NCI-H748 treated with DMSO at 0.1 percent for 48 hours (cell line): ENCODE measurements at places on chromosomes 2 and 18.
A peak's percentile ranks its signal among the peaks of the same experiment; 100 is the strongest.

GRCh38 chr2:167279810-167280209, 391.5 kb downstream of the XIRP2 start:
- no peak for DNase-seq

GRCh38 chr2:3450385-3451010, 68.8 kb downstream of the ADI1 start:
- no peak for DNase-seq

GRCh38 chr2:101985101-101985792, 6.5 kb upstream of the IL1R2 start:
- no peak for DNase-seq

DNA sequence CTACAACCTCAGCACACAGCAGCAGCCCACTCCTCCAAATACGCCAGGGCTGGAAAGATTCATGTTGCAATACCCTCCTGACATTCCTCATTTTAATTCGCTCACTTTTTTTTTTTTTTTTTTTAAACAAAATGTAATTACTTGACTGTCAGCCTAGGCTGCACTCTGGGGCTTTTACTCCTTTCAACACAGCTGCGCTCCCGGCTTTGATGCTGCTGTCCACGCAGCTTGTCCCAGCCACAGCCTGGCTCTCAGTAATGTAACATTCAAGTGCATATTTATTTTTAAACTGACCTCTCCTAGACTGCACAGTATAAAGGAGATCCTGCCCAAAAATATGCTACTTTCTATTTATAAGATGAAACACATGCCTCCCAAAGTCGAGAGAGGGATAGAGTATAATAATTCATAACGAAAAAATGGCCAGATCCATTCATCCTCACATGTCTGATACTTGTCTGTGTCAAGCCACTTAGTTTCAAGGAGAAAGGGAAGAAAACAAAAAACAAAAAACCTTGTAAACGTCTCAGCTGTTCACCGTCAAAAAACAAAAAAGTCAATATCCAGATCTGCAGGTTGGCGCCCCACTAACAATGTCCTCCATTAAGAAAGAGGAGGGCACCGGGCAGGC, 949 bp downstream of the CDC42EP3 start:
- DNase-seq, result no peak

GRCh38 chr2:82254728-82255127, 1950.2 kb upstream of the LRRTM1 start:
- no peak for DNase-seq

- no peak for DNase-seq
Measured at GRCh38 chr2:113890253-113891235, 655 bp downstream of the ACTR3 start.

- DNase-seq, result no peak
Measured at GRCh38 chr18:63199743-63200241, 119.8 kb downstream of the BCL2 start.

DNA sequence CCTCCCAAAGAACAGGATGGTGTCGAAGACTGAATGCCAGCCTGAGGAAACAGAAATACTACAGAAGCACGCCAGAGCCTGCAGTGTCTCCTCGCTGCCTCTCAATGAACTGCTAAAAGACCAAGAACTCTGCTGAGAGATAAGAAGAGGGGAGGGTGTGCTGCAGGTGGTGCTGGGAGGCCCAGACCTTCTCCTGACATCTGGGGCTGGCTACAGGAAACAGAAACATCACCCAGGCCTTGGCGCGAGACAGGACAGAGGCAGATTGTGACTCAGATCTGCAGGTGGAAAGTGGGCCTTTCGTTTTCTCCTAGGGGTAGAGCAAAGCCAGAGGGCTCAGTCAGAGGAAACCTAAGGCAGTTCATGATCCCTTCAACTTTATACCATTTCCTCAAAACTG, 250.3 kb upstream of the TCF4 start:
- DNase-seq, result no peak

GRCh38 chr18:7764405-7764804, 197.3 kb downstream of the PTPRM start:
- no peak for DNase-seq

DNA sequence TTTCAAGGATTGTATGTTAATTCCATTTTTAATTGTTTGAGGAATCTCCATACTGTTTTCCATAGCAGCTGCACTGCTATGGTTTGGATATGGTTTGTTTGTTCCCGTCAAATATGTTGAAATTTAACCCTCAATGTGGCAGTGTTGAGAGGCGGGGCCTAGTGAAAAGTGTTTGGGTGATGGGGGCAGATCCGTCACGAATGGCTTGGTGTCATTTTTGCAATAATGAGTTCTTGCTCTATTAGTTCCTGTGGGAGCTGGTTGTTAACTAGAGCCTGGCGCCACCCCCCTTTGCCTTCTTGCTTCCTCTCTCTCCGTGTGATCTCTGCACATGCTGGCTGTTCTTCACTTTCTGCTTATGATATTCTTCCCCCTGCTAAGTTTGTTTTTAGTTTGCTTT, 71.4 kb upstream of the LDLRAD4 start:
- DNase-seq, result peak; percentile 89

- no peak for DNase-seq
Measured at GRCh38 chr18:8967573-8967972, 134.9 kb upstream of the NDUFV2 start.

- DNase-seq, result no peak
Measured at GRCh38 chr2:16244153-16244965, 304.0 kb downstream of the MYCN start.

- DNase-seq, result no peak
Measured at GRCh38 chr2:70513738-70514137, 39.9 kb downstream of the TGFA start.

DNA sequence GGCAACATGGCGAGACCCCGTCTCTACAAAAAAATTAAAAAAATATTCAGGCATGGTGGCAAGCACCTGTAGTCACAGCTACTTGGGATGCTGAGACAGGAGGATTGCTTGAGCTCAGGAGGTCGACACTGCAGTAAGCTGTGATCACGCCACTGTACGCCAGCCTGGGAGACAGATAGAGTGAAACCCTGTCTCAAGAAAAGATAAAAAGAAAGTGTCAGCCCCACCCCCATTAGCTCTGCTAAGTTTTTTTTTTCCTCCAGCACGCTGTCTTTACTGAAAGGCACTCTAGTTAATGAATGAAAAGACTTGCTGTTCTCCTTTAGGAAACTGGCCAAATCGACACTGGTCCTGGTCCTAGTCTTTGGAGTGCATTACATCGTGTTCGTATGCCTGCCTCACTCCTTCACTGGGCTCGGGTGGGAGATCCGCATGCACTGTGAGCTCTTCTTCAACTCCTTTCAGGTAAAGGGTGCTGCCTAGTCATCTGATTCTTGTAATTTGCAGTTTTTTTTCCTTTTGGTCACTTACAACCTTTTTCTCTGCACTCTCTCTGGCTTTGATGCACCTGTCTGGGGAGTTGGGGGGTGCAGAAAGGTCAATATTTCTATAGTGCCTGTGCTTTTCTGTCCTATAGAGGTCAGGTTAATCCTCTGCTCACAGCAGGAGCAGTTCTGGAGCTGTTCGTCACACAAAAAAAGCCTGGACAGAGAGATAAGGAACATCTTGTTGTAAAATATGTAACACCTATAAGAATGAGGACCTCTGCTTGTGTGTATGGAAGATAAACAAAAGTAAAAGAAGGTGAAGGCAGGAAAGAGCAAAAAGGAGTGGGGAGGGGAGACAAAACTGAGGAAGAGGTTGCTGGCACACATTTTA, 82.3 kb downstream of the PTH2R start:
- DNase-seq, result peak; percentile 78

- no peak for DNase-seq
Measured at GRCh38 chr18:56935434-56936040, 211.3 kb upstream of the BOD1L2 start.

GRCh38 chr2:27042159-27042661, 9.3 kb upstream of the AGBL5 start:
- DNase-seq, result no peak

DNA sequence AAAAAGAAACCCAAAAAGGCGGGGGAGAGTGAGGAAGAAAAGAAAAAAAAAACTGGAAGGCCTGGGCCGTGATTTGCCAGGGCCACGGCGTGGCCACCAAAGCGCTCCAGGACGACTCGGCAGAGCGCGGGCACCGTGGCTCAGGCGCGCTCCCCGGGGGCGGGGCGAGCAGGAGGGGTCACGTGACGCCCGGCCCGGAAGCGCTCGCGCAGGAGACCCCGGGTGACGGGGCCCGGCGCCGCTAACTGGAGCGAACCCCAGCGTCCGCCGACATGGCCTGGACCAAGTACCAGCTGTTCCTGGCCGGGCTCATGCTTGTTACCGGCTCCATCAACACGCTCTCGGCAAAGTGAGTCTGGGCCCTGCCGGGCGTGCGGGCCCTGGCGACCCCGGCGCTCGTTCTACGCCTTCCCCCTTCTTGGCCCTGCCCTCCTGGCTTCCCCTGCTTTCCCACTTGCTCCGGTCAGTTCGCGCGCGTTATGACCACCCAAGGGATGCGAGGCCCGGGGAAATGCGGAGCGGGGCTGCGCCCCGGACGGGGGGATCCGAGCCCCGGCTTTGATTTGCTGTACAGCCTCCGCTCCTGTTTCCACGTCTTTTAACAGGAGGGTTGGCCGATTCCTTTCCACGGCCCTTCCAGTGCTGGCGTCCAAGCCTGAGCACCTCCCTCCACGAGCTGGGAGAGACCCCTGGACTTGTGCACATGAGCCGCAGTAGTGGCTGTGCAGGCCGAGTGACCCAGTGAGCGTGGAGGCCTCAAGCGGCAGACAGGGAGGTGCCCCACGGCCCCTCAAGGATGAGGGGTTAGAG, at the start of gene SLC35F6:
TSS of gene SLC35F6 (plus strand) at position 207 of the 810 bp plus-strand sequence. CDS start at position 273, 66 bp downstream.
- peak; percentile 34 for DNase-seq

GRCh38 chr2:231190531-231191197, 7.8 kb upstream of the ARMC9 start:
- DNase-seq, result no peak

DNA sequence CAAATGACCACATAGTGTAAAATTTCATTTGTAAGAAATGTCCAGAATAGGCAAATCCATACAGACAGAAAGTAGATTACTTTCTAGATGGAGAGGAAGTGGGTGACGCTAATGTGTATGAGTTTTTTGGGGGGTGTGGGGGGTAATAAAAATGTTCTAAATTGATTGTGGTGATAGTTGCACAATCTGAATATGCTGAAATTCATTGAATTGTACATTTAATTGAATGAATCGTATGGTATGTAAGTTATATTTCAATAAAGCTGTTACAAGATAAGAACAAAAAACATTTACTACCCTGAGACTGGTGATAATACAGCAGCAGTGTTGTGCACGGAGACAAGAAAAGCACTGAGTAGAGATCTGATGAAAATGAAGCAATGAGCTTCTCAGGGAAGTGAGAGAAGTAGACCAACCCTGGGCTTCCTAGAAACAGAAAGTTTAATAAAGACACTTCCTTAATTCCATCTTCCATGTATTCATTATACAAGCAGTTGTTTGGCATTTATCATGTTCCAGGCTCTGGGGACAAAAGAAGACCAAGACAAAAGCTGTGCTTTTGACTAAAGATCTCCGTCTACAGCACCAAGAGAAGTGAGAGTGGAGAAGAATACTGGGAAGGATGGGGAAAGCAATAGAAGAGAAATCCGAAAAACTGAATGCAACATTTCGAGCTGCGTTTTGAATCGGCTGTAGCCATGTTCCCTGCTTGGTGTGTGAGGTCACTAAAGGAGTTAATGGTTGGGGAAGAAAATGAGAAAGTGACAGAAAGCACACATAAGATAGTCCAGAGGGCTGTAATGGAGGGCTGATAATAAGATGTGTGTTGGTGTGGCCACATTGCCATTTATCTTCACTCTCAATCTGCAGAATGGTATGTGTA, 1.8 kb upstream of the PDE11A start:
- no peak for DNase-seq

DNA sequence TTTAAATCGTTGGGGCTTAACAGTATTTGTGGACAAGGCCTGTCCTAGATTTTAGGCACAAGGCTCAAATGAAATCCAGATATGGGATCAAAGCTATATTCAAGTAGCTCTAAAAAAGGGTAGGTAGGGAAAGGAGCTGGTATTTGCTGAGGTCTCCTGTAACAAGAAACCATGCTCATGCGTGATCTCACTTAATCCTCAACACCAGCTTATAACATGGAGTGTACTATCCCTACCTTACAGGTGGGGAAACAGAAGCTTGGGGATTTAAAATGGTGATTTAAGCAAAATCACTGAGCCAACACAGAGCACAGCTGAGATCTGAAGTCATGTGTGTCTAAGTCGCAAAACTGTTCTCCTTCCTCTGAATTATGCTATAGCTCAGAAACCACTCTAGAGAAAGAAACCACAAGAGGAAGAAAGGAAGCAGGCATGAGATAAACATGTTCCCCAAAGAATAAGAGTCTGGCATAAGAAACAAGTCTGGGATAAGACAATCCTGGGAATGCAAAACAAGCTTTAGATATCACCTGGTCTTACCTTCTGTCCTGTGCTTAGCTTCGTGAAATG, 43.1 kb downstream of the CYRIA start:
- no peak for DNase-seq

DNA sequence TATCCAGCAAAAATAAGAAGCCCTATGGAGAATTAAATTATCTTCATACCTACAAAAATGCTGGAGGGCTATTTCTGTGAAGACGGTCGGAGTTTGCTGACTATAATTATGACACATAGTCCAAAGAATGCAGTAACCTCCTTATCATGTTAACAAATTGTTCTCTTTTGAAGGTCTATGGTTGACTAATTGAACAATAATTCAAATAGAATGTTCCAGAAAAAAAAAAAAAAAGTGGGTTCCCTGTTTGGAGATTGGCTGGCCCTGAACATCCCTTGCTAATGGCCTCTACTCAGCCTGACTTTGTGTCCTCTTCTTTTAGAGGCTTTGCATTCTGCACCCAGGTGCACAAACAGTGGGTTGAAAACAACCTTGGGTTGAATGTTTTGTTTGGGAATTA, 82.8 kb upstream of the CCBE1 start:
- DNase-seq, result no peak
